Activated T-helper 17 cell treated with anti-CD3 and anti-CD28 coated beads, Interleukin-2, amount 50 U/mL, for 72 hours (primary cell): ENCODE measurements at places on chromosomes 4 and X. TPM values are rescaled to one million over a fixed set of nuclear protein-coding genes. Genes with fewer than 3 reads are reported as not detected.

The FRMD7 gene
- total RNA-seq: not detected

- H3K36me3 ChIP-seq: no peaks in the 10 kb centered on the region
- H3K4me1 ChIP-seq: no peaks in the 10 kb centered on the region
- ATAC-seq: no peak
- peaks cover 3% of the 10 kb centered on the region for H3K27me3 ChIP-seq
These were observed 226.7 kb upstream of the PRKX start for GRCh38 chrX:3940000-3940610.

DNA sequence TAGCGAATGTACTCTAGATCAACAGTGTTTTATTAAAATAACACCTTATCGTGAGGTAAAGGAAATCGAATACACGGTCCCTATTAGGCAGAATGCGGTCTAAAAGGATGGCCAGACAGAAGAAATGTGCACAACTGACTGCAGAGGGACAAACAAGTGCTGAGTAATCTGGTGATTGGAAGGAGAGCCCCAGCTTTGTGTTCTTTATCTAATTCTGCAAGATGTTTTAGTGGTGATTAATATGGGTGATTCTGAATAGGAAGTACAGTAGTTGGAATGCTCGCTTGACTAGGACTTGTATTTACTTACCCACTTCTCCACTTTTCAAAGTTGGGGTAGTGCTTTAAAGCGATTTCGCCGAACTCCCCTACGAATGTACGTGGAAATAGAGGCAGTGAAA, 1.2 kb downstream of the WDR44 start:
- peak; percentile 27 for ATAC-seq
- H3K27ac ChIP-seq: peak overlapping the region; percentile 95
- H3K4me1 ChIP-seq: peaks cover 13% of the 10 kb centered on the region
- H3K27me3 ChIP-seq: no peaks in the 10 kb centered on the region
- no peaks in the 10 kb centered on the region for H3K36me3 ChIP-seq

DNA sequence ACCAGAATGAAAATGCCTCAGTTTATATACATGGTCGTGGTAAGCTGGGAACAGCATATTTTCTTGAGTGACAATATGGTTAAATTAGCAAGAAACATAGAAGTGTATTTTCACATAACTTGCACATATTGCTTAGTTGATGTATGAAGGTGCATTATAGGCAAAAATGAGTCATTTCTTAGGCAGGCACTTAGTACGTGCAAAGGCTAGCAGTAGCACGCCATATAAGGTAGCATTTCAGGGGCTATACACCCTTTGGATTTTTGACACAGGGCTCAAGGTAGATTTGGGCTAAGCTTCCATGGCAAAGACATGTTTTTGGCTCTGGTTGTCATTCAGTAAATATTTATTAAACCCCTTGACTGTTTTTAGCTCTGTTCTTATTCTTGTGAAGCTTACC, 33.1 kb downstream of the PCDH7 start:
- H3K27ac ChIP-seq: no peak overlapping the region
- no peaks in the 10 kb centered on the region for H3K36me3 ChIP-seq
- H3K4me3 ChIP-seq: no peak overlapping the region
- H3K27me3 ChIP-seq: no peaks in the 10 kb centered on the region
- H3K4me1 ChIP-seq: no peaks in the 10 kb centered on the region
- ATAC-seq: no peak

The PRR32 gene
- total RNA-seq: not detected

The AMTN gene
- total RNA-seq: not detected

The CENPVL3 gene
- not detected for total RNA-seq

GRCh38 chr4:14853176-14853943, 148.9 kb upstream of the CPEB2 start:
- no peak overlapping the region for H3K27ac ChIP-seq
- no peaks in the 10 kb centered on the region for H3K36me3 ChIP-seq
- H3K27me3 ChIP-seq: peaks cover 17% of the 10 kb centered on the region
- H3K4me3 ChIP-seq: no peak overlapping the region
- peaks cover 19% of the 10 kb centered on the region for H3K4me1 ChIP-seq

DNA sequence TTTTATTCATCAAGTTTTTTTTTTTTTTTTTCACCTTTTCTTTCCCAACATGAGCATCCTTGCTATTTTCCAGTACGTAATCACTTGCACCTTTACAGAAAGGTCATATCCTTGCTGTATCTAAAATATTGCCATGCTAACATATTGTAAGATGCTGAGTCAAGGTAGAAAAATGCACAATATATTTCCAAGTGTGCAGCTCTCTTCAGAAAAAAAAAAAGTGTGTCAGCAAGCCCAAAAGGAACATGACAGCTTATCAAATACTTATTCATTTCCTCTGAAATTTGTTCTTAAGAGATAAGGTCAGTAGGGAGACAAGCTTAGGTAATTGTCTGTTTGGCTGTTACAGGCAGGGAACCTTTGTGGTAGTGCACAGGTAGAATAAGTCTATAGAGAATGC, 27.0 kb downstream of the SH2D1A start:
- H3K27me3 ChIP-seq: no peaks in the 10 kb centered on the region
- no peak overlapping the region for H3K27ac ChIP-seq
- no peaks in the 10 kb centered on the region for H3K4me1 ChIP-seq
- ATAC-seq: no peak
- H3K36me3 ChIP-seq: peaks cover 66% of the 10 kb centered on the region
- no peak overlapping the region for H3K4me3 ChIP-seq

The SASH3 gene
- 103 TPM for total RNA-seq

DNA sequence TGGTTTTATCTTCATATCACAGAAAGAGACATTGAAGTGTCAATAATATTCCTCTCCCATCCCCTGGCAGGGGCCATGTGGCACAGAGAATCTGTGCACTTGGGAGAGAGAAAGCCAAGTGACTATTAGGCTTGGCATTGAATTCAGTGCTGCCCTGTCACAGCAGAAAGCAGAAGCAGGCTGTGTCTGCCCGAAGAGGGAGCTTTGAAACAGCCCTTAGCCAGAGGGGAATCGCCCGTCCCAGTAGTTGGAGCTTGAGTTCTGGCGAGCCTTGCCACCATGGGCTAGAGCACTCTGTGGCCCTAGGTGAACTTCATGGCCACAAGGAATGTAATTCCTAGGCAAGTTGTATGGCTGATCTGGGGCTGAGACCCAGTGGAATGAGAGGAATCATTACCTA, 282.5 kb upstream of the PCDH10 start:
- H3K36me3 ChIP-seq: no peaks in the 10 kb centered on the region
- ATAC-seq: no peak
- H3K4me1 ChIP-seq: no peaks in the 10 kb centered on the region
- no peaks in the 10 kb centered on the region for H3K27me3 ChIP-seq

GRCh38 chr4:56619160-56619559, 61.9 kb downstream of the HOPX start:
- H3K27ac ChIP-seq: no peak overlapping the region
- ATAC-seq: peak; percentile 84
- peaks cover 8% of the 10 kb centered on the region for H3K27me3 ChIP-seq
- no peaks in the 10 kb centered on the region for H3K4me1 ChIP-seq

GRCh38 chr4:158170691-158171561, 1.9 kb downstream of the GASK1B start:
- no peak for ATAC-seq
- no peaks in the 10 kb centered on the region for H3K4me1 ChIP-seq
- peaks cover 14% of the 10 kb centered on the region for H3K27me3 ChIP-seq
- no peaks in the 10 kb centered on the region for H3K36me3 ChIP-seq

The RNF212 gene
- total RNA-seq: 3.7 TPM

The SLC2A9 gene
- total RNA-seq: 1.8 TPM

GRCh38 chrX:107878106-107878505, 52.4 kb downstream of the MID2 start:
- H3K4me3 ChIP-seq: no peak overlapping the region
- H3K27ac ChIP-seq: no peak overlapping the region
- no peaks in the 10 kb centered on the region for H3K27me3 ChIP-seq
- ATAC-seq: no peak
- peaks cover 6% of the 10 kb centered on the region for H3K36me3 ChIP-seq

DNA sequence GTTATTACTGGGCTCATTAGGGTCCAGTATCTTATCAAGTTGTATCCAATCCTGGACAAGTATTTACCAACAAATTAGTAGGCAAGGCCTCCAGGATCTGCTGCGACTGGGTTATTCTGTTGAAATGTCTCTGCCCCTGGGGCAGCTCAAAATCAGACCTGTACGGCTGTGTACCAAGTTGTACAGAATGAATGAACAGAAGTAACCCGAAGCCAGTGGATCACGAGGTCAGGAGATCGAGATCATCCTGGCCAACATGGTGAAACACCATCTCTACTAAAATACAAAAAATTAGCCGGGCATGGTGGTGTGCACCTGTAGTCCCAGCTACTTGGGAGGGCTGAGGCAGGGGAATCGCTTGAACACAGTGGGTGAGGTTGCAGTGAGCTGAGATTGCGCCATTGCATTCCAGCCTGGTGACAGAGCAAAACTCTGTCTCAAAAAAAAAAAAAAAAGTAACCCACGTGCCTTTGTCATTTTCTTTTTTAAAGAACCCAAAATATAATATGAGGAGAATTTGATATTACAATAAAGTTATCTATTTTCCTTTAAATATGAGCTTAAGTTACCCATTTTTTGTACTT, 127.3 kb downstream of the CBR4 start:
- H3K36me3 ChIP-seq: peaks cover 13% of the 10 kb centered on the region
- no peak overlapping the region for H3K27ac ChIP-seq
- no peak for ATAC-seq
